ENCODE measurements at places on chromosomes 1 and 21.

- no peak for DNase-seq
Observed at GRCh38 chr1:194959795-194960194, 1648.4 kb downstream of the KCNT2 start.

- DNase-seq: no peak
Observed at GRCh38 chr1:204544321-204544720, 28.1 kb downstream of the MDM4 start.

- DNase-seq: peak; percentile 66
Observed at GRCh38 chr1:154970631-154971340, at the start of gene SHC1. SHC1 (minus strand) TSS chr1:154970747; CDS start chr1:154970526, 221 bp downstream.

- DNase-seq: no peak
Observed at GRCh38 chr1:200693327-200693726, 23.6 kb upstream of the DDX59 start.
